ENCODE measurements at places on chromosomes 4 and X.
A peak's percentile ranks its signal among the peaks of the same experiment; 100 is the strongest.

GRCh38 chr4:152217896-152218295 lies 318.0 kb downstream of the FBXW7 start:
- no peak for DNase-seq

GRCh38 chrX:70552130-70552704 lies 107.6 kb downstream of the DLG3 start:
- no peak for DNase-seq

DNA sequence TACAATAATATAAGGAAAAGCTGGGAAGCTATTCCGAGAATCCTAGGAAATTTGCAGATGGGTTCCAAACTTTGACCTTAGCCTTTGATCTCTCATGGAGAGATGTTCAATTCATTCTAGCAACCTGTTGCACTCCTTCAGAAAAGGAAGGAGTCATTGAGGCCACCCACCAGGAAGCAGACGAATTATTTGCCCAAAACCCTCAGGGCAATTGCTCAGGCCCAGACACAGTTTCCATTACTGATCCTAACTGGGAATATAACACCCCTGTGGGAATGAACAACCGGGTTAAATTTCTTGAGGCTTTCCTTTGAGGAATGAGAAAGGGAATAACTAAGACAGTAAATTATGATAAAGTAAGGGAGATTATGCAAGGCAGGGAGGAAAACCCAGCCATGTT lies 13.5 kb upstream of the ZNF280C start:
- DNase-seq: no peak

- no peak for DNase-seq
These were observed 1.1 kb upstream of the AVPR2 start for GRCh38 chrX:153903238-153903980.

GRCh38 chr4:107380836-107381438 lies 339.1 kb downstream of the PAPSS1 start:
- DNase-seq: no peak

DNA sequence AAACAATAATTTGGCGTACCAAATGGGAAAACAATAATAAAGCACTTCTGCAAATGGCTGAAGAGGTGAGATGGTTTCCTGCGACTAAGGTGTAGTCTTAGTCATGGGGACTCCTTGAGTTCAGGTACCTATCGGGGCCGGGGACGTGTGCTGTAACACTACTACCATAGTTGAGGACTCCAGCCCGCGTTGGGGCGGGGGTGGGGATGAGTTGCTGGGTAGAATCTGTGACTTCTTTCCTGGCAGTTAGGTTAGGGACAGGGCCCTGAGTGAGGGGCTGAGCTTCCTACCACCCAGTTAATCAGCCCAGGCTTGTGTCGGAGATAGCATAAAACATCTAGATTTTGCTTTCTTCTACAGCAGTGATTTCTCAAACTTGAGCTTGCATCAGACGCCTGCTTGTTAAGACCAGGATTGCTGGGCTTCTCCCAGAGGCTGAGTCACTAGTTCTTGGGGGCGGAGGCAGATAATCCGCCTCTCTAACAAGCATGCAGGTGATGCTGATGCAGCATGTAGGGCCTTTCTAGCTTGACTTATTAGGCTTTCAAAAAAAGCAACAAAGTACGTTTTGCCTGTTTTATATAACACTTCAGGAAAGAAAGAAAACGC lies 30.2 kb downstream of the RBBP7 start:
- DNase-seq: no peak

DNA sequence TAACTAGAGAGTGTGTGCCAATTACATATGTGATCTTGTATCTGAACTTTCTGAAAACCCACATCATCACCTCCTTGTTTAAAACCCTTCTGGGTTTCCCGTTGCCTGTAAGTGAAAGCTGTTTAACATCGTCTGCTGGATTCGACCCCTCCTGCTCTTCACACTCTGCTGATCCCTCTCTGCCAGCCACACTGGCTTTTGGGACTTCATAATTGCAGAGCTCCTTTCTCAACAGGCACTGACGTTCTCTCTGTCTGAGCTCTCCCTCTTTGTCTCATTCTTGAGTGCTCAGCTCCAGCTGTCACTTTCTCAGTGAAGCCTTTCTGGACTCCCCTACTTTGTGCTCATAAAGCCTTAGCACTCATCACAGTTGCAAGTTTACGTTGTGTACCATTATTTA lies 153.9 kb downstream of the CEP135 start:
- no peak for DNase-seq

GRCh38 chrX:155071694-155072280 lies 479 bp downstream of the BRCC3 start:
- DNase-seq: no peak

GRCh38 chr4:154329939-154330338 lies 161.7 kb downstream of the DCHS2 start:
- DNase-seq: no peak

GRCh38 chrX:111492085-111492484 lies 19.4 kb upstream of the SERTM2 start:
- DNase-seq: no peak

GRCh38 chr4:31349907-31350306 lies 629.7 kb downstream of the PCDH7 start:
- no peak for DNase-seq

DNA sequence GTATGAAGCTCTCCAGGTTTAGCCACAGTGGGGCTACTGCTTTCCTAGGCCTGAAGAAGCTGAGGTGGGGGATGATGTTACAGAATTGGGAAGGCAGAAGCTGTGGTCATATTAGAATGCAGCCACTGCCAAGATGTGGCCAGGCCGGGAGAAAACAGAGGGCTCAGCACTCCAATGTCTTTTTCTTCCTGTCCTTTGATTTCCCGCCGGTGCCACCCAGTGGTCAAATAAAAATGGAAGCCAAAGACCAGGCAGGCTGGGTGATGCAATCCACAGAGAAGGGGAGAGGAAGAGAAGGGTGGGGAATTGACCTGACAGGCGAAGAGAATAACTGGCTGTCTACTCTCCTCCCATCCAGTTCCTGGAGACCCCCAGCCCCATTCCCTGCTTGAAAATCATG lies 94.9 kb upstream of the SHISA3 start:
- no peak for DNase-seq

GRCh38 chrX:94107981-94108380 lies 434.0 kb downstream of the FAM133A start:
- no peak for DNase-seq

DNA sequence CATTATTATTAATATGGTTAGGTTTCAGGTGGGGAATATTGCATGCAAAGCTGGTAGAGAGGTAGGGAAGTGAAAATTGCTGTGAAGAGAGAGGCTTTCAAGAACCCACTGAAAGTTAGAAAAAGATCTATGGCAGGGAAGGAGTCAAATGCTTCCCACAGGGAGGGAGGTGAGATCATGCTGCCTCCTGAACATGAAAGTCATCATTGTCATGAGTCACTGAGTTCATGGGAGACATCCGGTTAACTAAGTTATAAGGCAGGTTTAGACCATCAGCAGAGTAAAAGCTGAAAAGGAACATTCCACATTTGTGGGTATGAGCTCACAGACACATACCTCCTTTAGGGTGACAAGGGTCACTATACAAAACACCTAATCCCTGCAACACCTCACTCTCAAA lies 16.2 kb downstream of the GATB start:
- DNase-seq: no peak

- DNase-seq: peak; percentile 7
These were observed 81.7 kb downstream of the ZC4H2 start for GRCh38 chrX:64894454-64895038.

- no peak for DNase-seq
These were observed 16.0 kb upstream of the HPGD start for GRCh38 chr4:174538123-174538875.

GRCh38 chrX:134685668-134686067 lies 27.4 kb upstream of the PLAC1 start:
- no peak for DNase-seq

- DNase-seq: no peak
These were observed 105.0 kb downstream of the RAB28 start for GRCh38 chr4:13378973-13379759.

DNA sequence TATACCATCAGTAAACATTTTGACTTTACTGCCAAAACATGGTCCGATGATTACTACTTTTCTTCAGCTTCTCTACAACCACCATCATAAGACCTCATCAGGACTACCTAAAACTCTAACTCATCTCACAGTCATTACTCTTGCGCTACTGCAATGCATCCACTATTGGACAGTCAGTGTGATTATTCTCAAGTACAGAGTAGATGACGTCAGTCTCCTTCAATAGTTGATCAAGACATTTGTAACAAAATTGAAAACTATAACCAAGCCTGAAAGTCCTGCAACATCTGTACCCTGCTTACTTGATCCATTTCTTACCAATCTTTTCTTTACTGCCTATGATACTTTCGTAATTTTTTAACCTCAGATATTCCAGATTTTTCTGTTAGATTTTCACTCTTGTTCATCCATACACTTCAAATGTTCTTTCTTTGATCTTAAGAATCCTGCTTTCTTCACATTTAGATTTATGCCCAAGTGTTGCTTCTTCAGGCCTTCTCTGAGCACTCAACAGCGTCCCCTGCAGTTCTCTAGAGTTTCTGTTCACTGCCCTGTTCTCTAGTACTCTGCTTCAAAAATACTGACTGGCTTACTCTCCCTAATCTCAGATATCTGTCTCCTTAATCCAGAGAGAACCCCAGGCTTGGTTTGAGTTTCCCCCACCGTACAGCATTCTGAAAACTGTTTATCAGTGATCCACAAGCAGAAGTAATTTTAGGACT lies 1517.6 kb downstream of the STIM2 start:
- DNase-seq: no peak

GRCh38 chr4:81796790-81797528 lies 325.3 kb upstream of the RASGEF1B start:
- DNase-seq: no peak

- no peak for DNase-seq
These were observed 136.2 kb downstream of the ELOVL6 start for GRCh38 chr4:110062166-110062565.

DNA sequence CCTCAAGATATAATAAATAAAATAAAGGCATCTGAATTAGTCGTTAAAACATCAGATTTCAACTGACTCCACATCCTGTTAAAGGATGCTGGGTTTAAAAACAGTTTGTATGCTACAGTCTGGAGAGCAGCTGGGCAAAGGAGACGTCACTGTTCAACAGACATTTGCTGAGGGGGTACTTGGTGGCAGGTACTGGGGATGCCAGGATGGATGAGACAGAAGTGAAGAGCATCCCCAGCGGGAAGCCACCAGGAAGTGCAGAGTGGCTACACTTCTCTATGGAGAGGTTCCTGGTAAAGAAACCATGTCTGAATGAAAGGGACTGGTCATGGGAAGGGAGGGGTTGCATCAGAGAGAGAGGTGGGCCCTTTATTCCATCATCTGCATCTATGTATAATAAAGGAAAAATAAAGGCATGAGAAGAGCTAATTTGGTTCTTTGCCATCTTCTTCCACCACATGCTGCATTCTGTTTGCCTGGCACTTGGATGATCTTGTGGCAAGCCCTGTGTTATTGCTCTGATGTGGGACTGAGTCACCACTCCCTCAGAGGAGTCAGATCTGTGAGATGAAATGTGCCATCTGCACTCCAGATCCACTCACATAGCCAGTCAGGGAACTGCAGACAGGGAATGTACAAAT lies 145.0 kb downstream of the SOWAHB start:
- no peak for DNase-seq

GRCh38 chr4:37973441-37973840 lies 13.2 kb downstream of the PTTG2 start:
- no peak for DNase-seq

- DNase-seq: no peak
These were observed 192.0 kb upstream of the ETNPPL start for GRCh38 chr4:108954880-108955279.
